ENCODE measurements at places on chromosomes 7 and 10.

GRCh38 chr7:65989694-65990080 lies 7.7 kb upstream of the GUSB start:
- DNase-seq = no peak

GRCh38 chr7:7054252-7054830 lies 128.0 kb upstream of the C1GALT1 start:
- no peak for DNase-seq

DNA sequence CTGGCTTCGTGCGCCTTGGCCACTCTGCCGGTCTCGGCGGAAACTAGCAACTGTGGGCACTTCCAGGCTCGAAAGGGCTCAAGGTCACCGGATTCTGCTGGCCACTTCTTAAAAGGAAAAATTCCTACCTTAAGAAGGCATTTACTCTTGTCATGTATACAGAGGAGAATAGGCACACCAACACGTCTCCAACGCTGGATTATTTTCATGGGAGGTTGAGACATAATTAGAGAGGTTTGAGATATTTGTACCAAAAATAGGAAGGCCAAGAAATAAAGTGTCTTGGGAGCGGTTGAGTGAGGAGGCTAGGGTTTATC lies 4.5 kb upstream of the CYP26A1 start:
- no peak for DNase-seq

GRCh38 chr10:3853547-3854303 lies 68.7 kb upstream of the KLF6 start:
- DNase-seq = no peak

GRCh38 chr10:103287992-103288391 lies 11.1 kb downstream of the INA start:
- DNase-seq = no peak

- DNase-seq = no peak
These were observed 286.3 kb downstream of the TNS3 start for GRCh38 chr7:47295606-47296005.

DNA sequence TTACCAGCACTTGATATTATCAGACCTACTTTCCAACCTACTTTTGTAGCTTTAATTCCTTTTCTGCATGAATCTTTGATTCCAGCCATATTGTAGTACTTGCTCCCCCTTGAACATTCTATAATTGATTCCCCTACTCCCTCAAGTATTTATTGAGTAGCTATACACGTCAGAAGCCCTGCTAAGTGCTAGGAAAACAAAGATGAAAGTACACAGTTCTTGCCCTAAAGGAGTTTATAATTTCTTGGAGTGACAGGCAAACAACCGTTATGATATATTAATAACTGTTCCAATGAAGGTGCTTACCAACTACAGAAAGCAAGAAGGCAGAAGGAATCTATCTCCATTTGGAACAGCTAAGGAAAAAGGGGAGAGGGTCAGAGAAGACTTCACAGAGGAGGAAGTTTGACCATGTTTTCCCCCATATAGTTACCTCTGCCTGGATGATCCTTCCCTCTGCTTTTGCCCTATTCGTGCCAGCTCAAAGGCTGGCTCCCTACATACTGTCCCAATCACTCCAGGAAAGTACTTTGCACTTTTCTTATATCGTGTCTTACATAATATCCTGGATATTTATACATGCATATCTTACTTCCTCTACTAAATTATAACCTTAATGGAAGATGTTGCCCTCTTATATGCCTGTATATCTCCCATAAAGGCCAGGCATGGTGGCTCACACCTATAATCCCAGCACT lies 54.7 kb downstream of the SCD start:
- DNase-seq = no peak
